Effector memory CD4-positive, alpha-beta T cell (primary cell): ENCODE measurements at places on chromosomes 4 and X.

DNA sequence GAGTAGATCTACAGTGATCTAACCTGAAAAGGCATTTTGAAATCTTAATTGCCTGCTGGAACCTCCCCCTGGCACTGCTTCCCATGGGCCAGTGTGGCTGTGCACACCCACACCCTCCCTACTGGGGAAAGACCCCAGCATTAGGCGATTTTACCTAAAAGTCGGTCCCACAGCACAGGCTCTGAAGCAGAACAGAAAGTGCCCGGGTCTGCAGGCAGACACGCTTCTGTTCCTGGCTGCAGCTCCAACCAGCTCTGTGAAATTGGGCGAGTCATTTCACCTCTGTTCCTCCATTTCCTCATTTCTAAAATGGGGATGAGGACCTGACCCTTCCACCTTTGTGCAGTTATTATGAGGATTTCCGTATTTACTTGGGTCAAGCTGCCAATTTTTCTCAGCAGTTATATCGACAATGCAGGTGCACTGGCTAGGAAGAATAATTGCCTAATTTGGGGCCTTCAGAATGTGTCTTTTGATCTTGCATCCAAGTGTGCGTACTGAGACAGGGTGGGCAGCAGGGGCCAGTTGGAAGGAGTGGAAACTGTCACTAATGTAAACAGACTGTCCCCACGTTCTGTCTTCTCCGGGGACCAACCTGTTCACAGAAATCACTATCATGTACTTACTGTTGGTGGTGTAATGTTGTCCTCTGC lies 7.1 kb downstream of the KLF3 start:
- no peak for DNase-seq

- DNase-seq: no peak
Observed at GRCh38 chr4:1470393-1470670, 64.1 kb upstream of the NKX1-1 start.

GRCh38 chr4:61380865-61381264 lies 180.7 kb downstream of the ADGRL3 start:
- no peak for DNase-seq

GRCh38 chrX:23287191-23287725 lies 47.4 kb upstream of the PTCHD1 start:
- no peak for DNase-seq

- no peak for DNase-seq
Observed at GRCh38 chr4:53620956-53621355, 29.7 kb upstream of the LNX1 start.

GRCh38 chr4:111977419-111977965 lies 167.8 kb upstream of the FAM241A start:
- no peak for DNase-seq

DNA sequence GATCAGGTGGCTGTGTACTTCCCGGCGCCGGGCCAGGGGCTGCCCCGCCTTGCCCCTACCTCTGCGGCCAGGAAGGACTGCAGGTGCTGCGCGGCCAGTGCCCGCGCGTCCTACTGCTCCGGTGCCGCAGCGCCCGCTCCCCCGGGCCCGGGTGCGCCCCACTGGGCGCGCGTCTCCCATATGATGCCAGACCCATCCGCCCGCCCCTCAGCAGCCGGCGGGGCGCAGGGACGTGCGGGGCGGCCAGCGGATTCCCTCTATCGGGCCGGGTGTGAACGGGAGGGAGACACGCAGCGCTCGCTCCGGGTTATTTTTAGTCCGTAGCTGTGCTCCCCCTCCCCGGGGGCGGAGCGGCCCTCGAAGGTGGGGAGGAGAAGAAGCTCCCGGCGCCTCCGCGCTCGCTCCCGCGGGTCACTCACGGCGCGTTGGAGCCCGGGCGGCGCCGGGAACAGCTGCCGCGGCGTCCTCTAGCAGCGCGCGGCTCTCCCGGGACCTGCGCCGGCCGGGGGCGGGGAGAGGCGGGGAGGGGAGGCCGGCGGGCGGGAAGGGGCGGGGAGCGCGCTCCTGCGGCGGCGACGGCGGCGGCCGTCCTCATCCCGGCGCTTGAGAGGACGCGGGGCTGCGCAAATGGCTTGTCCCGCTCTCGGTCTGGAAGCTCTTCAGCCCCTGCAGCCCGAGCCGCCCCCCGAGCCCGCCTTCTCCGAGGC lies 103.6 kb downstream of the UCHL1 start:
- DNase-seq: no peak

GRCh38 chrX:153927672-153927921 lies 1.5 kb upstream of the ARHGAP4 start:
- no peak for DNase-seq

DNA sequence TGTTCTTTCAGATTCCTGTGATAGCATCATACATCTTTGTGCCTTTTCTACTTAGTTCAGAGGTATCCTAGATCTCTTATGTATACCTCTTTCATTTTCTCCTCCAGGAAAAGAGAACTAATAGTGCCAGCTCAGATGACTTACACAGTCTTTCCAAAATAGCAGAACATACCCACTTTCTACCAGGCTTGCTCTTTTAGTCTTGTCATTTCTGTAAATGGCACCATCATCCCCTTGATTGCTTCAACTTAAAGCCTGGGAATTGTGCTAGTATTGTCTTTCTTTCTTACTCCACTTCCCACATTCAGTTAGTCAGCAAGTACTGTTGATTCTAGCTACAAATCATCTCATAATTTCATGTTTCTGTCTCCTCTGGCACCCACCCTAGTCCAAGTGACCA lies 5.1 kb downstream of the APEX2 start:
- DNase-seq: no peak

DNA sequence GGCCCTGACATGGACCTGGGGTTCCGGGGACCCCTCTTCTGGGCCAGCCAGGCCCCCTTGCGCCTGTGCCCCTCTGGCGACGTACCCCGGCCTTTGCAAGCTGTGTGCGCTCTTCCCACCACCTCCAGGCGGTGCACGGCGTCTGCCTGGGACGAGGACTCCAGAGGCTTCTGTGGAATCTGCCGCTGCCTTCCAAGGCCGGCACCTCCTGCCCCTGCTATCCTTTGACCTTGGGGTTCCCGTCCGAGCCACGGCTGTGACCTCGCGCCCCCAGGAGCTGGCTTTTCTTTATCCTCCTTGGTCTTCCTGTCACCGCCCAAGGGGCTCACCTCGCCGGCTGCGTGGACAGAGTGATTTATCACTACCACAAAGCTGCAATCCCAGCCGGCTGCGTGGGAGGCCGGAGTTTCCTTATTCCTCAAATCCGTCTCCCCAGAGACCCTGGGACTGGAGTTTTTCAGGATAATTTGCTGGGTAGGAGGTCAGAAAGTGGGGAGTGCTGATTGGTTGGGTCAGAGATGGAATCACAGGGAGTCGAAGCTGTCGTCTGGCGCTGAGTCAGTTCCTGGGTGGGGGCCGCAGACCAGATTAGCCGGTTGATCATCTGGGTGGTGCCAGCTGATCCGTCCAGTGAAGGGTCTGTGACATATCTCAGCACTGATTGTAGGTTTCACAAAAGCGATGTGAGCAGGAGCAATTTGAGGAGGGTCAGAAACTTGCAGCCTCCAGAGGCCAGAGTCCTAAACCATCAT lies 19.8 kb upstream of the PLCXD1 start:
- no peak for DNase-seq

DNA sequence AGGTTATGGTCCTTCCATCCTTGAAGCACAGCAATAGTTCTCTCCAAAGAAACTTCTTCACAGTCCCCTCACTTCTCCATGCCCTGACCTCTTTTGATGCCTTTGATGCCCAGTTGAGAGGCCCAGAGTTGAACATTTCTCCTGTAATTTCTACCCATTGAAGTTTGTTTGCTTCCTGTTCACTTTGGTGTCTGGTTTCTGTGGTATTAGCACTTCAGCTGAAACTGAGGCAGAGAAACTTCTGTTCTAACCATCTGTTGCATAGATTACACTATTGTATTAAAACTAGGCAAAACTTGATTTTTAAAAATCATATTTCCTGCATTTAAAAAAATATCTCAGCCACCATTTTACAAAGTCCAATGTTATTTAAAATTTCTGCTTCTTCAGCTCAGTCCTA lies 89.8 kb upstream of the ADGRG2 start:
- DNase-seq: no peak

GRCh38 chr4:48795108-48795507 lies 15.0 kb upstream of the FRYL start:
- no peak for DNase-seq

DNA sequence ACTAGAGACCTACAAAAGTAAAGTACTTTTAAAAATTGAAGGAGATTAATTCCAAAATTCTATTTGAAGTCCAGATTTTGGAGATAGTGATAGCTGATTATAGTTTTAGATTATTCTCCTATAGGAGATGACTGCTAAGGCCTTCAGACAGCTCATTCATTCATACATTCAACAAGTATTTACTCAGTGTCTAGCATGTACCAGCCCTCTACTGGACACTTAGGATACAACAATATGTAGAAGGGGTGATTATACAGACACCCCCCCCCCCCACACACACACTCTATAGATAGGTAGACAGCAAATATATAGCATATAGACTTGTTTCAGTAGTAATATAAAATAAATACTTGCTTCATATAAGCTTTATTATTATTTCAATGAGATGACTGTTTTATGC lies 60.4 kb upstream of the TAF9B start:
- no peak for DNase-seq

DNA sequence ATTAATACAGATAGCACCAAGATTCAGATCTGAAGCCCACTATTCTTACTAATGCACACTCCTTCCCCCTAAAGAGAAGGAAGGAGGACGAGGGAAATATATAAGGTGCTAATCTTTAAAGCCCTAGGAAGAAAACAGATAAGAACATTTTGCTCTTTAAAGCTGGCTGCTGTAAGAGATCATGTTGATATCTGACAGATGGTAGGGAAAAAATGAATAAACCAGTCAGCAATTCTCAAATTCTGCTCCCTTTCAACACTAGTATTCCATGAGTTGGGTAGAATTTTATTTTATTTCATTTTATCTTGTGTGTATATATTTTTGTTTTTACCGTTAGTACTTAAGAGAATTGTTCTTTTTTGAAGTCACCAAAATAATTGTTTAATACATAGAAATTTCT lies 19.2 kb downstream of the OTC start:
- DNase-seq: no peak

DNA sequence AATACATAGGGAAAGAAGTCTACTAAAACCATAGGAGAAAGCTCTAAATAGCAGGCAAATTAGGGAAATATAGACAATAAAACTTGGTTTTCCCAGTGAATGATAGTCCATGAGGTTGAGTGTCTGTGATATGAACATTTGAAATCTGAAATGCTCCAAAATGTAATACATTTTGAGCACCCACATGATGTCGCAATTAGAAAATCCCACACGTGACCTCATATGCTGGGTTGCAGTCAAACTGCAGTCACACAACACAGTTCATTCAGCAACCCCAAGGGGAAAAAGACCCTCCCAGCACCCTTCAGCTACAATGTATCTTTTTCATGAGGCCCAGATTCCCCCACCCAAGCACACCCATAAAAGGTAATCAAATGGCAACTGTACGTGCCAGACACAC lies 155.6 kb downstream of the BTC start:
- DNase-seq: no peak

GRCh38 chr4:52586069-52586468 lies 73.0 kb downstream of the USP46 start:
- no peak for DNase-seq

- no peak for DNase-seq
Observed at GRCh38 chrX:24229400-24229879, 79.9 kb downstream of the ZFX start.

DNA sequence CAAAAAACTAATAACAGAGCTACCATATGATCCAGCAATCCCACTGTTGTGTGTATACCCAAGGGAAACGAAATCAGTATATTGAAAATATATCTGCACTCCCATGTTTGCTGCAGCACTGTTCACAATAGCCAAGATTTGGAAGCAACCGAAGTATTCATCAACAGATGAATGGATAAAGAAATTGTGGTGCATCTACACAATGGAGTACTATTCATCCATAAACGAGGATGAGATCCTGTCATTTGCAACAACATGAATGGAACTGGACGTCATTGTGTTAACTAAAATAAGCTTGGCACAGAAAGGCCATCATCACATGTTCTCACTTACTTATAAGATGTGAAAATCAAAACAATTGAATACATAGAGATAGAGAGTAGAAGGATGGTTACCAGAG lies 402.1 kb downstream of the KCTD8 start:
- DNase-seq: no peak

GRCh38 chr4:186932196-186932595 lies 208.5 kb upstream of the FAT1 start:
- DNase-seq: no peak

DNA sequence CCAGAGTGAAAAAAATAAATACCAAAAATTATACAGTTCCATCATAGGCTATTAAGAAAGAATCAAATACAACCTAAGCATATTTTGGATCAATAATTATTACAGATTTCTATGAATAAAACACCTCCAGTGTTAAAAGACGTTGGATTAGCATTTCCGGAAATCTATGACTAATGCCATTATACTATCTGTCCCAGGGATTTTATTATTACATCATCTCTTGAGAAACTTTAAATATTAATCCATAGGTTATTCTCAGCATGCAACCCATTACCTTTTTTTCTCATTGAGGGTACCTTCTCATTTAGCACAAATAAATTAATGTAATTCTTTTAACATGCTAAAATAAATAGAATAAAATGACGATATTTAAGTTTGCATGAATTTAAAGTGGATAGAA lies 44.6 kb downstream of the CXorf58 start:
- DNase-seq: no peak

DNA sequence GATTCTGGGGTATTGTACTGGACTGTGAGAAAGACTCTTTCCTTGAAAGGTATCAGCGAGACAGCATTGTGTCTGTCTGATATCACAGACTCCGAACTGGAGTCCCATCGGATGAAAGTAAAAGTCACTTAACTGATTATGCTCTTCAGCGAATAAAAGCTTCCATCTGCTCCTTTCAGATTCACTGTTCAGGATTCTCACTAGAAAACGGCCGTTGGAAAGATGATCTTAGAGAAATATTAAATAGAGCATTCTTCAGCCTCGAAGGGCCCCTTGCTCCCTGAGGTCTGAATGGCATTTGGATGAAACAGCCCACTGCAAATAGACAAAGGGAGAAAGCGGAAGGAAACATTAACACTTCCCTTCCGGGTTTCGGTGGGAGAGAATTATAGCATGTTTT lies 416.2 kb upstream of the PRKX start:
- no peak for DNase-seq

GRCh38 chrX:110162867-110163266 lies 155.0 kb downstream of the AMMECR1 start:
- DNase-seq: no peak
